ENCODE measurements at places on chromosomes 6 and 20.
A peak's percentile ranks its signal among the peaks of the same experiment; 100 is the strongest.

DNA sequence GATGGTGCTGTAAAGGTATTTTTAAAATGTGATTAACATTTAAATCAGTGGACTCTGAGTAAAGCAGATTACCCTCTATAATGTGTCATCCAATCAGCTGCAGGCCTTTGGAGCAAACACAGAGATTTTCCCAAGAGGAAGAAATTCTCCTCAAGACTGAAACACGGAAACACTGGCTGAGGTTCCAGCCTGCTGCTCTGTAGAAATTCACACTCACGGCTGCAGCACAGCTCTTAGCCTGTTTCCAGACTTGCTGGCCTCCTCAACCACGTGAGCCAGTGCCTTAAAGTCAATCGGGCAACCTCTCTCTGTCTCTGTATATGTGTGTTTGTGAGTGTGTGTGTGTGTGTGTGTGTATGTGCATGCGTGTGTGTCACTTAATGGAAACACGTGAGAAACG is 41.1 kb downstream of the PDE10A start:
- no peak for DNase-seq

DNA sequence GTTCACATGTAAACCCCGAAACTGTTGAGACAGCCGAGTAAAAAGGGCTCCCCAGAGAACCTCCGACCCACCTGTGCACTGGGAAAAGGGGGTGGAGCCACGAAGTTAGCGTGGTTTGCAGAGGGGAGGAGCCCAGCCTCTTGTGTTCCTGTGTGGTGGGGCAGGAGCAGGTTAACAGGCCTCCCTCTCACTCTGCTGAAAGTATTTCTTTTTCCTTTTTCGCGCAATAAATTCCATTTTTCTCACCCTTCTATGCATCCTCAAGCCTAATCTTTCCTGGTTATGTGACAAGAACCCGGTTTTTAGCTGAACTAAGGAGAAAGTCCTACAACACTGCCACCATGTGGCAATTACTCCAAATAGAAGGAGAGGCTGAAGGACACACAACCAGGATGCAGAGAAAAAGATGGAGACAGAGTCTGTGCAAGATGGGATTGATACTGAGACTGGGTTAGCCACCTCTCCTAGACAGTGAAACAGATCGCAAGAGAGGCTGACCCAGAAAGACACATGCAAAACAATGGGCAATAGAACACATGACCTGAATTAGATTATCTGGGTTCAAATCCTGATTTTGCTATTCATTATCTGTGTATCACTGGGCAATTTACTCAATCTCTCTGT is 168.7 kb upstream of the PRSS16 start:
- DNase-seq = peak; percentile 55

- no peak for DNase-seq
Observed at GRCh38 chr6:19976411-19977129, 139.4 kb downstream of the ID4 start.

DNA sequence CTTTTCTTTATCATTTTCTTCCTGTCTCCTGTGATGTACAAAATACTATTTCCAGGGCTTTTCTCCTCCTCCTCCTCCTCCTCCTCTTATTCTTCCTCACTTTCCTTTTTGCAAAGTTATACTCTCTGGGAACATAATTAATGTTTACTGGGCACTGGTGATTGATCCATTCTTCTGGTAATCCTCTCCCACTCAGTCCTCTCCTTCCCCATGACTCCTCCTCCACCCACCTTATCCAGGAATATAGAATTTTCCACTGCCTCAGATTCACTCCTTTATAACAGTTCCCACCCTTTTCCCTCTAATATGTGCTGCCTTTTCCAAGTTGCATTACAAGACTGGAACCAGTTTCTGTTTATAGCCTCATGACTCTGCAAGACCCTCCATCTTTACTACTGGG is 62.5 kb upstream of the IYD start:
- no peak for DNase-seq

DNA sequence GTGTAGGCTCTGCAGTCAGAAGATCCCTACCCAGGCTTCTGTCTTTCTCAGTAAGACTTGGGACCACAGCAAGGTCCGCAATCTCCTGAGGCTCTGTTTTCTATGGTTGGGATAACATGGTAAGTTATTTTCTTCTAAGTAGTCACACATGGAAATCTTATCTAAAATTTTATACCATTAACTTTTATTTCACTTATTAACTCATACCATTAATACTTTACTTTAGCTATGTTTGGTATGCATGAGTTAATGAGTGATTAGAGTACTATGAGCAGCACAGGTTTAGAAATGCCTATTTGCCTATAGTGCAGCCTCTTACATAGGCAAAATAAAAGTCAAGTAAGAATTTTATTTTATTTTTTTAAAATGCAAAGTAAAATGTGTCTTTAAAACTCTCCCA is 27.2 kb downstream of the GINM1 start:
- no peak for DNase-seq

- DNase-seq = no peak
Observed at GRCh38 chr20:61449057-61449609, 197.1 kb downstream of the CDH4 start.

GRCh38 chr6:157124485-157125254 is 198.6 kb downstream of the TMEM242 start:
- DNase-seq = no peak

GRCh38 chr6:134170844-134171243 is 118.4 kb upstream of the SLC2A12 start:
- no peak for DNase-seq

DNA sequence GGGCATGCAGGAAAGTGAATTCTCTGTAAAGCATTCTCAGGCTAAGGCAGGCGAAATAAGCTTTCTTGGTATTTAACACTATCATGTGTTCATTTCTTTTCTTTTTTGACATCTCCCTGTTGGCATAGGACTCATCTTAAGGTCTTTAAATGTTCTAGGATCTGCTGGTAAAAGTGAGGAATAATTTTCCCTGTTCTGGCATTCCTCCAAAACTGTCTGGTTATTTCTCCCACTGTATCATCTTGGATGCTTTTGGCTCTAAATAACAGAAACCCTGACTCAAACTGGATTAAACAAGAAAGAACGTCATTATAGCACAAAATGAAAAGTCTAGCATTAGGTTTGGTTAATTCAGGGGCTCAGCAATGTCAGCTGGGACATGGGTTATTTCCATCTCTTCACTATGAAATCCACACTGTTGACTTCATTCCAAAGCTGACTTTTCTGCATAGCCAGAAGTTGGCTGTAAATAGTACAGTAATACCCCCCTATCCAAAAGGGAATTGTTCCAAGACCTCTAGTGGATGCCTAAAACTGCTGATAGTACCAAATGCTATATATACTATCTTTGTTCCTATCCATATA is 37.9 kb upstream of the SNAP25 start:
- no peak for DNase-seq

- DNase-seq = peak; percentile 57
Observed at GRCh38 chr6:24126586-24127192, 674 bp downstream of the NRSN1 start.

Measured in NCI-H460 (cell line).